ENCODE measurements at places on chromosomes 1 and 21. TPM values are rescaled to one million over a fixed set of nuclear protein-coding genes. Genes with fewer than 3 reads are reported as not detected.
A peak's percentile ranks its signal among the peaks of the same experiment; 100 is the strongest.

DNA sequence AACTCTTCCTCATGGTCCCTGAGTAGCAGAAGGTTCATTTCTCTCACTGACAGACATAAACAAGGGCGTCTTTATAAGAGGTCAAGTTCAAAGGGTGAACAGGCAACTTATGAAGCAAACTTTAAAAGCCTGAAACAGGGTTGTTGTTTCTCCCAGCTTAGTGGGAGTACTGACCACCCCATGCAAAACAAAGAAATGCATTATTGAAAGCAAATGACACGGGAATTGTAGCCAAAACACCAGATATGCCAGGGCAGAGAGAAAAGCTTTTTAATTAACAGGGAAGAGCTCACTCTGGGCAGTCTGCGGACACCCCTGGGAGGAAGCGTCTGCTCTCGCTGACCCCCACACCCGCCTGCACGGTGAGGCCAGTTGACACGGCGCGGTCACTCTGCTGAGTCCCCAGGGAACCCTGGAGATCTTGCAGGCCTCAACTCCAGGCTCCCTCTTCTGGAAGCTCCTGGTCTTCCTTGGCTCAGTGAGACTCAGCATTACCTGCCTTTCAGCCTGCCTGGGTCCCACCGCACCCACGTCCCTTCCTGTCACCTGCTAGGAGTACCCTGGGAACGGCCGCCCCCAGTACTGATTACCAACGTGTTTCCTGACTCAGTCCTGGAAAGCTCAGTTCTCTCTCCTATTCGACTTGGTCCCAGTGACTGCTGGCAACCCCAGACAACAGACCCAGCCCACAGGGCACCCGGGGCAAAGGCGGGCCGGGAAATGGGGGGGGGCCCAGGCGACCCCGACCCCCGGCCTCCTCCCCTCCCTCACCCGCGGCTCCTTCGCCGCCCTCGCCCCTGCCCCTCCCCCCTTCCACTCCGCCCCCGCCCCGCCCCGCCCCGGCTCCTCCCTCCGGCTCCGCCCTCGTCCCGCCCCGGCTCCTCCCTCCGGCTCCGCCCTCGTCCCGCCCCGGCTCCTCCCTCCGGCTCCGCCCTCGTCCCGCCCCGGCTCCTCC is 972 bp downstream of the CFAP410 start:
- DNase-seq = peak; percentile 44
- peak overlapping the region; percentile 73 for H3K27ac ChIP-seq
- H3K4me3 ChIP-seq = peak overlapping the region; percentile 85
- H3K36me3 ChIP-seq = no peaks in the 10 kb centered on the region
- 0 out of 2 replicates have a peak, but pooled peaks cover 1% of the 10 kb centered on the region for H3K27me3 ChIP-seq
- H3K4me1 ChIP-seq = peaks cover 26% of the 10 kb centered on the region

DNA sequence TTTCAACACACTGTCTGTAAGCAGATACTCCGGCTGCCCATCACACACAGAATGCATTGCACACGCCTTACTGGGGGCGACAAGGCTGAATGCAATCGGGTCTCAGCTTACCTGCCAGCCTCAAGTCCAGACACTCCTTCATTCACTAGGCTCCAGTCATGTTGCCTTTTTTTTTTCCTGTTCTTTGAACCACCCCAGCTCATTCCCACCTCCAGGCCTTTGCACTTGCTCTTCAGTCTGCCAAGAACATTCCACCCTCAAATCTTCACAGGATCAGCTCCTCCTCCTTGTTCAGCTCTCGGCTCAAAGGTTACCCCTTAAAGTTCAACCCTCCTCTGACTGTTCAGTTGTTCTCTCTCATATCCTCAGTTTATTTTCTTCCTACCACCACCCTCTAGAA is 181.9 kb upstream of the ESRRG start:
- no peak for DNase-seq
- H3K36me3 ChIP-seq = no peaks in the 10 kb centered on the region
- no peaks in the 10 kb centered on the region for H3K27me3 ChIP-seq
- H3K4me3 ChIP-seq = no peak overlapping the region
- no peaks in the 10 kb centered on the region for H3K4me1 ChIP-seq

Gene TFF3
- total RNA-seq = not detected

DNA sequence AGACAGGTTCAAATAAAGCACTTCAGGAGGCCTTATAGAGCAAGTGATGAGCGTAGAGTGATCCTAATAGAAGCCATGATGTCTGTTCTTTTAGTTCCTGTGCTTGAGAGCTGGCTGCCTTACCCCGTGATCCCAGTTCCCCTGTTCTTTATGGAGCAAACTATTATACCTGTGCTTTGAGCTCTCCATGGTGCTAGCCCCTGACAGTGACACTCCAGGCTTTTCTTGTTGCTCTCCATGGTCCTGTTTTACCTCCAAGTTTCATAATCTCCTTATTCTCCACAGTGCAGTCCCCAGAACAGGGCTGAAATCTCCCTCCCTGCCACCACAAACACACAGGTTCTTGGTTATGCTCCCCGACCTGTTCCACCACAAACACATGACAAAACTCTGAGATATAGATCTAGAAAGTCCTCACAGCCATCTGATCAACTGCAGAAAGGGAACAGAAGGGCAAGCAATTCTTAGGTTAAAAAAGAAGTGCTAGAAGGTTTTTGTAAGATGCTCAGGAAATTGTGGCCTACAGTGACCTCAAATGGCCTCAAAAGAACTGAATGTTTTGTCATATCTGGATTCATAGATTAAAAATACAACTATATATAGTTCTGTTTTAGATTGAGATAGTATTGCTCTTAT is 6.0 kb downstream of the CADM3 start:
- no peak overlapping the region for H3K4me3 ChIP-seq
- no peaks in the 10 kb centered on the region for H3K4me1 ChIP-seq
- no peaks in the 10 kb centered on the region for H3K36me3 ChIP-seq

- peaks cover 71% of the 10 kb centered on the region for H3K4me1 ChIP-seq
- peaks cover 2% of the 10 kb centered on the region for H3K27me3 ChIP-seq
- no peak for DNase-seq
- peak overlapping the region; percentile 71 for H3K27ac ChIP-seq
- peaks cover 9% of the 10 kb centered on the region for H3K36me3 ChIP-seq
Measured at GRCh38 chr1:156499194-156499841, 1.3 kb downstream of the MEF2D start.

GRCh38 chr1:233459470-233459945 is 132.0 kb downstream of the MAP3K21 start:
- no peak overlapping the region for H3K4me3 ChIP-seq
- H3K27ac ChIP-seq = no peak overlapping the region

DNA sequence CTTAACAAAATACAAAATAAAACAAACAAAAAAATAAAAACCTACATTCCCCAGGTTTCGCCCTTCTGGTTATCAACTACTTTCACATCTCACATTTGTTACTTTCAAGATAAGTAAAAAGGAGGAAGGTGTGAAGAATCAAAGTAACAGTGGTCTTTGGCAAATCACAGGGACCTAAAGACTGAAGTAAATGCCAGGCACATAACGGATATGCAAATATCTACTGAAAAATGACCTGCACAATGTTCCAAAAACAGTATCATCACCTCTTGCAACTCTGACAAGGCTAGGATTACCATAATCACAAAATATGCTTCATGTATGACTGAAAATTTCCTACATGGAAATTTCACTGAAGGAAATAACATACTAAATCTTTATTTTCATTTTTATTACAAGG is 29.3 kb downstream of the COP1 start:
- peaks cover 17% of the 10 kb centered on the region for H3K4me1 ChIP-seq
- peaks cover 7% of the 10 kb centered on the region for H3K36me3 ChIP-seq
- no peak overlapping the region for H3K27ac ChIP-seq
- H3K4me3 ChIP-seq = no peak overlapping the region
- H3K27me3 ChIP-seq = no peaks in the 10 kb centered on the region
- no peak for DNase-seq

DNA sequence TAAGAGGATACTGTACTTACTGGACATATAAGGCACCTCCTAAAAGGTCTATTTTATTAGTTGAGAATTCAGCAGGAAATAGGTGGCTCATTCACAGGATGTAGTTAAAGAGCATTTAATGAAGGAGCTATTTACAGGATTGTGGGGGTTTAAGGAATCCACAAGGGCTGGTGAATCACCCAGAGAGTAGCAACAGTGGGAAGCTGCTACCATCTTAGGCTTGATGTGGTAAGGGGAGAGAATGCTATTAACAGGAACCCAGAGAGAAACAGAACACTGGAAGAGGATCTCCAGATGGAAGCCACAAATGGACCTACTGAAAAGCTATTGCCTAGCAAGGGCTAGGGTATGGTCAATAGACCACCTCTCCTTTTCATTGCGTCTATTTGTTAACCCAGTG is 52.0 kb upstream of the COL11A1 start:
- peak overlapping the region; percentile 52 for H3K4me3 ChIP-seq
- no peak for DNase-seq
- peaks cover 9% of the 10 kb centered on the region for H3K36me3 ChIP-seq

- H3K27ac ChIP-seq = peak overlapping the region; percentile 92
- peak overlapping the region; percentile 43 for H3K4me3 ChIP-seq
- no peaks in the 10 kb centered on the region for H3K27me3 ChIP-seq
- H3K4me1 ChIP-seq = peaks cover 49% of the 10 kb centered on the region
- DNase-seq = peak; percentile 81
- H3K36me3 ChIP-seq = peaks cover 33% of the 10 kb centered on the region
Measured at GRCh38 chr1:17633654-17634053, 94.2 kb downstream of the ARHGEF10L start.

Gene DDX20
- 13.7 TPM for total RNA-seq

GRCh38 chr1:234555390-234556024 is 54.5 kb downstream of the IRF2BP2 start:
- H3K4me1 ChIP-seq = peaks cover 22% of the 10 kb centered on the region
- H3K27ac ChIP-seq = no peak overlapping the region
- no peak for DNase-seq
- H3K27me3 ChIP-seq = peaks cover 3% of the 10 kb centered on the region

DNA sequence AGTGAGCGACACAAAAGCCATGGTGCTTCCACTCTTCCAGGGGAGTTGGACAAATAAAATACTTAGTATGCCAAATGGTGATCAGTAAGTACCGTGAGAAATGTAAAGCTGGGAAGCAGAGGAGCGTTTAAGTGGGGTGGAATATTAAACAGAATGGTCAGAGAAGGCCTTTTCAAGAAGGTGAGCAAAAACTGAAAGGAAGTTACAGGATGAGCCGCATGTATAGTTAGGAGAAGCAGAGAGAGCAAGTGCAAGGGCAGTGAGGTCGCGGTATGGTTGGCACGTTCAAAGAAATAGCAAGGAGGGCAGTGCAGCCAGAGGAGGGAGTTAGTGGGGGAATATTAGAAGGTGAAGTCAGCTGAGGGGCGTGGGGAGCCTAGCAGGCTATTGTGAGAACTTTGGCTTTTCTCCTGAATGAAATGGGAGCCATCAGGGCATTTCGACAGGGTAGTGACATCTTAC is 748 bp upstream of the ATP6V0B start:
- H3K27me3 ChIP-seq = peaks cover 4% of the 10 kb centered on the region
- peak overlapping the region; percentile 81 for H3K27ac ChIP-seq
- no peak for DNase-seq
- H3K4me3 ChIP-seq = peak overlapping the region; percentile 92
- peaks cover 52% of the 10 kb centered on the region for H3K4me1 ChIP-seq
- peaks cover 27% of the 10 kb centered on the region for H3K36me3 ChIP-seq

DNA sequence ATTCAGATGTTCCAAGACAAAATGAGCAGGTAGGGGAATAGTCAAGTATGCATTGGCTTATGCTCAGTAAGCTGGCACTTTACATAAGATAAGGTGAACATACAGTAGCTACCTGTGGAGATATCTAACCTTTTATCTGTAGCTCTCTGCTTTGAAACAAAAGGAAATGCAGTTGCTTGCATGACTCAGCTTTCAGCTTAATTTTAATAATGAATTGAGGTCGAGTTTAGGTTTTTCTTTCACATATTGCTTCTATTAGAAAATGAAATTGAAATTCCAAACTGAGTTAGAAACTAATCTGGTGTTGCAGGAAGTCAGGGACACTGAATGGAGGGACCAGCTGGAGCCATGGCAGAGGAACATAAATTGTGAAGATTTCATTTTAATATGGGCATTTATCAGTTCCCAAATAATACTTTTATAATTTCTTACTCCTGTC is 8.3 kb downstream of the FRRS1 start:
- peaks cover 8% of the 10 kb centered on the region for H3K4me1 ChIP-seq
- H3K27me3 ChIP-seq = peaks cover 5% of the 10 kb centered on the region
- no peak for DNase-seq
- H3K4me3 ChIP-seq = no peak overlapping the region

DNA sequence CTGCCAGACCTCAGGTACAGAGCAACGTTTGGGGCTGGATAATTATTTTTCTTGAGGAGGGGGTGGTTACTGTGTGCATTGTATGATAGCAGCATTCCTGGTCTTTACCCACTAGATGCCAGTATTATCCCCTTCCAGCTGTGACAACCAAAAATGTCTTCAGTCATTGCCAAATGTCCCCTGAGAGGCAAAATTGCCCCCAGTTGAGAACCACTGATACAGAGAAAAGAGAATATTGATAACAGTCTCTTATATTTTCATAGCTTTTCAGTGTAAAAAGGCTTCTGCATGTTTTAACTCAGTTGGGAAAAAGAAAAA is 51.8 kb upstream of the SYT14 start:
- no peak for DNase-seq
- H3K4me3 ChIP-seq = no peak overlapping the region
- no peaks in the 10 kb centered on the region for H3K27me3 ChIP-seq
- H3K4me1 ChIP-seq = peaks cover 72% of the 10 kb centered on the region

- DNase-seq = no peak
- peaks cover 3% of the 10 kb centered on the region for H3K27me3 ChIP-seq
- peak within 1 kb of the TSS; percentile 90 for H3K4me3 ChIP-seq
- H3K27ac ChIP-seq = peak within 1 kb of the TSS; percentile 82
Measured at GRCh38 chr1:229342656-229343569, at the start of gene CCSAP. Gene CCSAP, minus strand, starts transcription at chr1:229343047. Its CDS starts 582 bp downstream, at chr1:229342465.

Gene KLHDC8A
- not detected for total RNA-seq
